ENCODE measurements at places on chromosomes 5 and 9.

DNA sequence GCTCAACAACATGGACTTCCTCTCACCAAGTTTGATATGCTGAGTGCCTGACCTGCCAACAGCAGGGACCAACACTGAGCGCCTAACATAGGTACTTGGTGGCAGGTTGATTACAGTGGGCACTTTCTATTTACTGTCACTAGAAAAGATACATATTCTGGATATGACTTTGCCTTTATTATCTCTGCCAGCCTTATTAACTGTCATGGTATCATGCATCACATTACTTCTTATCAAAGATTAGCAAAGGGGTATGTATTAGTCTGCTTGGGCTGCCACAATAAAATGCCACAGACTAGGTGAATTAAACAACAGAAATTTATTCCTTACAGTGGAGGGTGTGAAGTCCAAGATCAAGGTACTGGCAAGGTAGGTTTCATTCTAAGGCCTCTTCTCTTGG lies 14.3 kb upstream of the C1QTNF2 start:
- no peak for DNase-seq

GRCh38 chr5:39417979-39418378 lies 6.8 kb downstream of the DAB2 start:
- DNase-seq = no peak

- DNase-seq = no peak
Measured at GRCh38 chr5:34551911-34552433, 104.2 kb upstream of the RAI14 start.

GRCh38 chr5:62597314-62597713 lies 18.7 kb downstream of the LRRC70 start:
- no peak for DNase-seq

GRCh38 chr9:90967145-90967538 lies 165.5 kb downstream of the SYK start:
- DNase-seq = no peak

- no peak for DNase-seq
Measured at GRCh38 chr5:72681781-72682180, 134.7 kb upstream of the TNPO1 start.

GRCh38 chr9:3409453-3409852 lies 116.3 kb downstream of the RFX3 start:
- no peak for DNase-seq

DNA sequence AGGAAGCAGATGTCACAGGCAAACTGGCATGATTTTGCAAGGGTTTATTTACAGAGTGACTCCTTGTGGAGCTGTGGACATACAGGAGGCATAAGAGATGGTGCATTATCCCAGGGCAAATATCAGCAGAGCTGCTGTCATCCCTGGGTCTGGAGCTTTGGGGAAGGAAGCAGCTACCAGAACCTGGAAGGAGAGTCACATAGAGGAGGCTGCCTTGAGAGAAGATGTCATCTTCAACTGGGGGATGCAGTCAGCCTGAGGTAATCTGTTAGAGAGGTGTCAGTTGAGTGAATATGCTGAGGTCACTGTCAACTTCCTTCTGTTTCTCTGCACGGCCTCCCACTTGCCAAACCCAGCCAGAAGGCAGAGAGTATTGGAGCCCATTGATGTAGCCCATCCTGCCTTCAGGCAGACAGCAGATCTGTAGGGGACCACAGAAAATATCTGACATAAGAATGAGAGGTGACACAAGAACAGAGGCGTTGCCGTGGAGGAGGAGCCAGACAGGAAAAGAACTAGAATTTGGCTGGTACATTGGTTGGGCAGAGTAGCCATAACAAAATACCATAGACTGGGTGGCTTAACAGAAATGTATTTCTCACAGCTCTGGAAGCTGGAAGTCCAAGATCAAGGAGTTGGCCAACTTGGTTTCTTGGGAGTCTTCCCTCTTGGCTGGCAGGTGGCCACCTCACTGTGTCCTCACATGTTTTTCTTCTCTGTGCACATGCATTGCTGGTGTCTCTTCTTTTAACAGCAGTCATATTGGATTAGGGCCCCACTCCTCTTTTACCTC lies 102.8 kb downstream of the SNX18 start:
- DNase-seq = no peak

- no peak for DNase-seq
Measured at GRCh38 chr9:91285729-91286353, 75.9 kb downstream of the AUH start.

GRCh38 chr5:138661291-138661960 lies 86.2 kb upstream of the HSPA9 start:
- no peak for DNase-seq

- DNase-seq = no peak
Measured at GRCh38 chr5:73338256-73339050, 110.1 kb downstream of the FOXD1 start.

DNA sequence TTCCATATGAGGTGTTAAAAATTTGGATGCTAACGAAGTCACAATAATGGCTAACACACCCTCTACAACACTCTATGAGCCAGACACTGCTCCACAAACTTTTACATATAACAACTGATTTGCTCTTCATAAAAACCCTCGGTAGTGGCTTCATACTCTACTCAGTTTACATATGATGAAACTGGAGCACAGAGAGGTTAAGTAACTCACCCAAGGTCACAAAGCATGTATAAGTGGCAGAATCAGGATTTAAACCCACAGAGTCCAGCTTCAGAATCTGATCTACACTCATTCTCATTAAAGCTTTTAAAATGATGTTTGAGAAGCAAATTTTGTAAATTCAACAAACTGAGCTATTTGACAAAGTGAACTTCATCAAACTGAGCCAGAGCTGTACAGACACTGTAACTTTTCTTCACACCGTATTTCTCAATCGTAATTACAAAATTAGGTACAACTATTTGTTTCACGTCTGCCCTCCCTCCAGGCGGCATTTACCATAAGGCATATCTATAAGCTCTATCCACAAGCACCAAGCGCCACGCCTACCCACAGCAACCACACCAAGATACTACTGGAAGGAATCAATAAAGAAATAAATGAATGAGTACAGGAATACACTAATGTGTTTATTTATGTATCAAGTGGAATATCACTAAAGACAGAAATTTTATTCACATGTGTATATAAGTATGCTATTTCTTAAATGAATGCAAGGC lies 24.3 kb downstream of the TTC39B start:
- no peak for DNase-seq

- DNase-seq = no peak
Measured at GRCh38 chr9:134139081-134139480, 3.2 kb downstream of the WDR5 start.

DNA sequence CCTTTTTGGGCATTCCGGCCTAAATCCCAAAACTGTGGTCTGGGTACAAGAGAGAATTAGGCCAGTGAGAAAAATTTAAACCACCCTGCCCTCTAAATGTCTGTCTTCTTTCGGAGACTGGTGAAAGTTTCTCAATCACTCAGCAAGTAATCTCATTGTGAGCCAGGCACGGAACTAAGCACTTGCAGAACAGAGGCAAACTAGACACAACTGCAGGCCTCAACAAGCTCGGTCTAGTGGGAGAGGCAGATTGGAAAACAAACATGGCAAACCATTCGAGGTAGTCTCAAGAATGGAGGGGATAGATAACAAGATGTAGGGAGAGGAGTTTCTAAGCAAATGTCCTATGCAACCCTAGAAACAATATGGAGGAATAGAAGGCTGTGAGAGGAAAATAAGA lies 8.9 kb upstream of the C5orf58 start:
- no peak for DNase-seq

DNA sequence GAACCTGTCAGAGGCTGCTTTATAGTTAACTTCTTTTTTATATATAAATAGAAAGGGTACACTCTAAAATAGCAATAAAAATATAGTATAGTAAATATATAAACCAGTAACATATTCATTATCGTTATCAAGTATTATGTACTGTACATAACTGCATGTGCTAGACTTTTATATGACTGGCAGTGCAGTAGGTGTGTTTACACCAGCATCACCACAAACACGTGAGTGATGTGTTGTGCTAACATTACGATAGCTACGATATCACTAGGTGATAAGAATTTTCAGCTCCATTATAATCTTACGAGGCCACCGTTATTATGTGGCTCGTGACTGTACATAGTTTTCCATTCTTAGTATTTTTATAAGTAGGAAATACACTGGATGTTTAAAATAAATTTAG lies 43.8 kb upstream of the MEF2C start:
- DNase-seq = no peak

GRCh38 chr9:92350740-92351133 lies 25.0 kb downstream of the CENPP start:
- DNase-seq = no peak

DNA sequence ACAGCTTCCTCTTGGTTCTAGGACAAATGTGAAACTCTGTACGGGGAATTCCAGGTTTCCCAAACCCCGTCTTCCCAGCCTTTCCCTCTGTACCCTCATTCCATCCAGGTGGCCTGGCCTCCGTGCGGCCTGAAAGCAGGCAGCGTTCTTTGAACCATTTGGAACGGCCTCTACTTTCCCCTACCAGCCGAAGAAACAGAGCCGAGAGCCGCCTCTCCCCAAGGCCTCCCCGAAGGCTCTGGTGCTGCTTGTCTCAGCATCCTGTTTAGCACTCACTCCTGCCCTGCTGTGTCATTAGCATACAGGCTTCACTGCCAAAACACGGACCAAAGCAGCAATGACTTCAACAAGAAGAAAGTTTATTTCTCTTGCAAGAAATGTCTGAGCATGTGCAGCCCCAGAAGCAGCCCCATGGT lies 137.7 kb downstream of the HSD17B3 start:
- DNase-seq = no peak

DNA sequence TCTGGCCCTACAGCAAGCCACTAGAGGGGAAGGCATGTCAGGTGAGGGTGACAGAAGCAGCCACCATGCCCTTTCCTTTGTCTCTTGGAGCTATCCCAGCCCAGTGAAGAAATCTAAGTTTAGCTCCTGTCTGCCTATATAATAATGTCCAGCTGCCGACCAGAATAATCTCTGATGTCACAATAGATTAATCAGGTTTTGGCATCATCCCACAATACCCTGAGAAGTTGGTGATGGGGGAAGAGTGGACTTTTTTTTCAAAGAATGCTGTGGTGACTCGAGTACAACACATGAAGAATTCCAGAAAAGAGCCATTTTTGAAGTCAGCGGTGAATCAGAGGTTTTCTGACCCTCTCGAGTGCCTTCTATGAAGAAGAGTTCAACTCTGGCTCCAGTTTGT lies 1.7 kb upstream of the TSLP start:
- no peak for DNase-seq

DNA sequence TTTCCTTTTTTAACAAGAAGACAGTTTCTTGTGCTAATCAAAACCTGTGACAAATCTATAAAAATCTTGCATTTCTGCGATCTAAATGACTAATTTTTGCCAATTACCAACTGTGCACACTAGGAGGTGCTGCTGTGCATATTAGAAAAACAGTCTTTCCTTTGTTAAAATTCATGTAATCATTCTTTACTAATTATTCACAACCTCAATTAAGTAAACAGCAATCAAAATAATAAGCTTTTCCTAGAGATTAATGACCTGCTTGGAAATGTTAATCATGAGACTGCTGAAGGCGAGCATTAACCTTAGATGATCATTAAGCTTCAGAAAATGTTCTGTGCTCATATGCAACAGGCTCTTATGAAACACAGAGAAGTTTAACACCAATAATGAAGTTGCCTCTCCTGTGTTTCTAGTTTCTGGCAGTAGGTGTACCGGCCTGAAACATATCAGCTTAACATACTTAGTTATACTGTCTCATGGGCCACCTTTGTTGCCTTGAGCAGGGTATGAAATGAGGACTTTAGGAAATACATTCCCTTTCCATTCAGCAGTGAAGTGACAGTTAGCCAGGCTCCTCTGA lies 17.7 kb downstream of the RFESD start:
- no peak for DNase-seq

DNA sequence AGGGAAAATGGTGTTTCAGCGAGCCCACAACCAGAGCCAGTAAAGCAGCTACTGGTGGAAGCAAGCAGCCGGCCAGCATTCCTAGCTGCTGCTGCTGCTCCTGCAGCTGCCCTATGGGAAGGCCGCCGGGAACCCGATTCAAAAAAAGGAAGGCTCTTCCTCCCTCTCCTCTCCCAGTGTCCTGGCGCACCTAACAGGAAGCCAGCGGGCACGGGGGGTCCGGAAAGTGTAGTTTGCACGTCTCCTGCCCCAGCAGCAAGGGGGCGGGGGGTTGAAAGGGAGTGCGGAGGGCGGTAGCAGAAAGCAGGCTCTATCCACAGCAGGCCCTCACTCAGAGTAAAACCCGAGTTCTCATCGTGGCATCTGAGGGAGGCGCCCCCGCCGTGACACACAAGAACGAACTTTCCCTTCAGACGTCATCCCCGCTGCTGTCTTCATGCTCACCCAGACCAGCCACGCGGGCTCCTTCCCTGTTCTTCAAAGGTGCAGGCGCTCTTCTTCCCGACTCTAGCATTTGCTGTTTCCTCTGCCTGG lies 16.5 kb downstream of the GRXCR2 start:
- DNase-seq = no peak

GRCh38 chr9:74001382-74001781 lies 495.8 kb upstream of the RORB start:
- no peak for DNase-seq

DNA sequence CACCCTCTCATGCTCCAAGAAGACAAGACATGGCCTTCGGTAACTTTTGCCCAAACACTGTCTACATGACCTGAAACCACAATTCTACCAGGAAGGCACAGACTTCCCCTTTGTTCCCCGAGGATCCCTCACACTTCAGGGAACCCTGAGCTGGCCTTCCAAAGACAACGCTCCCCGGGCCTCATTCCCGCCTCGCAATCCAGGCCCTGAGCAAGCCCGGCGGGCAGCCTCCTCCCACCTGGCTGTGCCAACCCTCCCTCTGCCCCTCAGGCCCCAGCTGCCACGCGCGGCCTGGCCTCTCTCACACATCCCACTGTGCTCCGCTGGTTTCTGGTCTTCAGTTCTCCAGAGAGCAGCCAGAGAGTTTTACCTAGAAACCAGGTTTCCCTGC lies 7.3 kb downstream of the QSOX2 start:
- DNase-seq = no peak

DNA sequence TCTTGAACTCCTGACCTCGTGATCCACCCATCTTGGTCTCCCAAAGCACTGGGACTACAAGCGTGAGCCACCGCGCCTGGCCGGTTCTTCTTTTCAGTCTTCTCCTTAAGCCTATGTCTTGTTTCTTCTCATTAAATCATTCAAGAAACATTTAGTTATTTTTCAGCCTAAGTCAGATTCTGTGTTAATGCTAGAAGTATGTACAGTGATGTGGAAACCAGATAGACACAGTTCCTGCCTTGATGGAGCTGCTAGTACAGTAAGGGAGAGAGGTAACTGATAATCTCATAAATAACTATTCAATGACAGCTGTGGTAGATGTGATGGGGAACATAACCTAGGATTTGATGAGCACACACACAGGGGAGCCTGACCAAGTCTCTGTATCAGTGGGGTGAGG lies 46.3 kb upstream of the NR3C1 start:
- DNase-seq = no peak

GRCh38 chr9:87567001-87567400 lies 69.3 kb downstream of the DAPK1 start:
- no peak for DNase-seq

DNA sequence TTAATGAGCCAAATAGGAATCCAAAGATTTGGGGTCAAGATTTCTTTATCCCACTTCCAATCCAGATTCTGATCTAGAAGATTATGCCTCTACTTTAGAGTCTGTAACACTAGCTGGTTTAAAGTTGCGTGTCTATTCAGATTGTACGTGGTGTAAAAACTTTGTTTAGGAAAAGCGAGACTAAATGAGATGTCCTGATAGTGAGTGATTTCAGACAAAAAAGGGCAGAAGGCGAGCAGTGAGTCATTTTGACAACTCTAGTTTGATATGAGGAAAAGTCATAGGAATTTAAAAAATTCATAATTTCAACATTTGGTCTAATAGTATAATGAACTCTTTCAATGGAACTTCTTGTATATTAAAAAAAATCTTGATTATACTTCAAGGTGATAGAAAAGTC lies 119.6 kb upstream of the KLF9 start:
- no peak for DNase-seq

- no peak for DNase-seq
Measured at GRCh38 chr9:96344458-96345180, 38.9 kb downstream of the SLC35D2 start.

Measured in NCI-H1930 (cell line).